Activated naive CD4-positive, alpha-beta T cell treated with anti-CD3 and anti-CD28 coated beads, Interleukin-2, amount 10 ng/mL, durations not matched to agents 7 days and 5 days (primary cell): ENCODE measurements at places on chromosomes 5 and 9.

GRCh38 chr9:123925161-123925560 is 4.8 kb downstream of the DENND1A start:
- H3K4me1 ChIP-seq: peaks cover 36% of the 10 kb centered on the region
- no peak overlapping the region for H3K27ac ChIP-seq
- H3K36me3 ChIP-seq: peaks cover 7% of the 10 kb centered on the region
- H3K4me3 ChIP-seq: no peak overlapping the region

DNA sequence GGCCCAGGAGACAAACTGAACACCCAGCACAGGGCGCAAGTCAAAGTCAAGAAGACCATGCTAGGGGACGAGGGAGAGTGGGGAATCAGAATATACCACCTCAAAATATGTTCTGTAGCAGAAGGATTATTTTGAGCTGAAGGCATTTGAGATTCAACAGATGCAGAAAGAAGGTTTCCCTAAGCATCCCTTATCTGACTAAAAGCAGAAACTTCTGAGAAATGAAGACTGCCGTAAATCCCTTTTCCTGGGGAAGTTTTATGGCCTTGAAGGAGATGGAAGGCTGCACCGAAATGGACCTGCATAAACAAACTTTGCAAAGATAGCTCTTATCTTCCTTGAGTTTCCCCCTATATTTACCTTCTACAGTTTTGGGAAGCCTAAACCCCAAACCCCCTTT is 72.8 kb downstream of the PTTG1 start:
- no peak overlapping the region for H3K27ac ChIP-seq
- no peaks in the 10 kb centered on the region for H3K36me3 ChIP-seq
- no peaks in the 10 kb centered on the region for H3K4me1 ChIP-seq
- H3K27me3 ChIP-seq: peaks cover 3% of the 10 kb centered on the region

GRCh38 chr9:81410201-81410600 is 279.1 kb downstream of the TLE1 start:
- DNase-seq: no peak
- H3K27me3 ChIP-seq: no peaks in the 10 kb centered on the region
- H3K4me3 ChIP-seq: no peak overlapping the region
- no peaks in the 10 kb centered on the region for H3K36me3 ChIP-seq

DNA sequence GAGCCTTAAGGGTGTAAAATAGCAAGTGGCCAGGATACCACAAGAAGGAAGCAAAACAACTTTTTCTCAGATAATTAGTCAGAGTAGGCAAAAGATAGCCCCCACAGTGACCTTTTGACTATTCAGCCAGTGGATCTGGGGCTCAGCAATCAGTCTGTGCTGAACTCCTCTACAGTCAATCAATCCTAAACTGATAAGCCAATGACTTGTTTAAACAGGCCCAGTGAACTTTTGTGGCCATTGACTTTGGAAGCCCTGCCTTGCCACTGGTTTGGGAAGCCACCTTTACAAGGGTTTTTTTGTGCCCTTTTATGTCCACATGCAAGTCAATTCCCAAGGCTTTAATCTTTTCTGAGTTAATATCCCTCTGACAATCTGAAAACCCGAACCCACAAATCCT is 1565.0 kb upstream of the WWC1 start:
- no peaks in the 10 kb centered on the region for H3K36me3 ChIP-seq
- no peaks in the 10 kb centered on the region for H3K4me1 ChIP-seq
- no peak overlapping the region for H3K4me3 ChIP-seq
- no peak overlapping the region for H3K27ac ChIP-seq
- no peaks in the 10 kb centered on the region for H3K27me3 ChIP-seq
